Activated CD4-positive, alpha-beta memory T cell treated with anti-CD3 and anti-CD28 coated beads, Interleukin-2, amount 10 ng/mL, durations not matched to agents 7 days and 5 days (primary cell): ENCODE measurements at places on chromosomes 3 and 15.

DNA sequence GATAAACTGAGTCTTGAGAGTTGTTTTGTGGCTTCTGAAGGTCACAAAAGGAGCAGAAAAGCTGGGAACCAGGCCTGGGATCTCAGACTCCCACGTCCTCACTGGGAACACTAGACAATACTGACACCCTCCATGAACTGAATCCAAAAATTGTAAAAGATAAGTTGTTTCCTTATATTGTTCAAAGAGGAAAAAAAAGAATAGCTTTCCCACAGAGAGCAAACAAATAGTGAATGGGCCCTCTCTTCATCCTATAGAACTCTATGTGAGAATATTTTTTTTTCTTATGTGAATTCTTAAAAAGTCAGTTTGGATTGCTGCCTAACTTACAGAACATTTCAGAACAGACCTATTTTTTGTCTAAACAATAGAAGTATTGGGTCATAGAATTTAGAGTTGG is 203.5 kb downstream of the MECOM start:
- no peak overlapping the region for H3K4me3 ChIP-seq
- DNase-seq, result no peak
- no peaks in the 10 kb centered on the region for H3K27me3 ChIP-seq
- no peaks in the 10 kb centered on the region for H3K4me1 ChIP-seq

DNA sequence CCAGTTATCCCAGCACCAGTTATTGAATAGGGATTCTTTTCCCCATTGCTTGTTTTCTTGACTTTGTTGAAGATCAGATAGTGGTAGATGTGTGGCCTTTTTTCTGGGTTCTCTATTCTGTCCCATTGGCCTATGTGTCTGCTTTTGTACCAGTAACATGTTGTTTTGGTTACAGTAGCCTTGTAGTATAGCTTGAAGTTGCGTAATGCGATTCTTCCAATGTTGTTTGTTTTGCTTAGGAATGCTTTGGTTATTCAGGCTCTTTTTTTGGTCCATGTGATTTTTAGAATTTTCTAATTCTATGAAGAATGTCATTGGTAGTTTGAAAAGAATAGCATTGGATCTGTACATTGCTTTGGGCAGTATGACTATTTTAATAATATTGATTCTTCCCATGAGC is 94.3 kb upstream of the CHMP2B start:
- H3K4me1 ChIP-seq, result no peaks in the 10 kb centered on the region
- no peak overlapping the region for H3K4me3 ChIP-seq
- H3K27ac ChIP-seq, result no peak overlapping the region

DNA sequence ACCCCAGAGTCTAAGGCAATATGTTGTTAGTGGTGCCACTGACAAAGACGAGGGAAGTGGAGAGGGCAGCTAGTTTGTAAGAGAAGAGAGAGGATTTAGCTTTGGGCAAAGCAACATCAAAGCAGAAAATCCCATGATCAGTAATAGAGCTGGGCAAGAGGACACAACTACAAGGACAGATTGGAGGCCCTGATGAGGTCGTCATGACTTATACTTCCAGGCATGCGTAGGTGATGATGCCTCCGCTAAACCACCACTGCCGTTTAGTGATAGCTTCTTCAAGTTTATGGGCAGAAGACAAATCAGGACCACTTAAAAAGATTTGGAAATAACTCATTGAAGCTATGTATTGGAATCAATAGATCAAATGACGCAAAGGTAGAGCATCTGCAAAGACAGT is 2.6 kb downstream of the HRG start:
- no peaks in the 10 kb centered on the region for H3K36me3 ChIP-seq
- DNase-seq, result no peak
- no peak overlapping the region for H3K4me3 ChIP-seq

DNA sequence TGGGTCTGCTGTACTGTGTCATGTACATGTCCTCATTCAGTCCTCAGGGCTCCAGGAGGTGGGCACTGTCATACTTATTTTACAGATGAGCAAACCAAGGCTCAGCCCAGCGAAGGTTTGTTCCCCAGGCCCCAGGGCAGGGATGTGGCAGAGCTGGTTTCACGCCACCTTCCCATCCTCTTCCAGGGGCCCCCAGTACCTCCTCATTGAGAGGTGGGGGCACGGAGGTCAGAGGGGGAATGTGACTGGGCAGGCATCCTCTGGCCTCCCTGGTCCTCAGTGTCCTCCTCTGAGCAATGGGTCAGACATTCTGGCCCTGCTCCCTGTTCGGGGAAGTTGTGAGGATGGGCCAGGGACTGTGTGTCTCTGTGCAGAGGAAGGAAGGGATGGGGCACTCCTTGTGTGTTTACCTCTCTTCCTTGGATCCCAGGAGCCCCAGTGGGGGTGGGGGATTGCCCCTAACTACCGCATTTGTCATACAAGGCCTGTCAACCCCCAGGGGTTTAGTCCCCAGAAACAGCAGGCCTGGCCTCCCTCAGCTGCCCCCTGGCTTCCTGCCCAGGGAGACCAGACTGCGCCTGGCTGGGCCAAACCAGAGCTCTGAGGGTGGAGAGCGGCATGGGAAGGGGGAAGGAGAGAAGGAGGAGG is 65.9 kb upstream of the LCTL start:
- H3K4me1 ChIP-seq, result no peaks in the 10 kb centered on the region
- H3K27me3 ChIP-seq, result no peaks in the 10 kb centered on the region
- H3K4me3 ChIP-seq, result no peak overlapping the region
- H3K27ac ChIP-seq, result no peak overlapping the region

DNA sequence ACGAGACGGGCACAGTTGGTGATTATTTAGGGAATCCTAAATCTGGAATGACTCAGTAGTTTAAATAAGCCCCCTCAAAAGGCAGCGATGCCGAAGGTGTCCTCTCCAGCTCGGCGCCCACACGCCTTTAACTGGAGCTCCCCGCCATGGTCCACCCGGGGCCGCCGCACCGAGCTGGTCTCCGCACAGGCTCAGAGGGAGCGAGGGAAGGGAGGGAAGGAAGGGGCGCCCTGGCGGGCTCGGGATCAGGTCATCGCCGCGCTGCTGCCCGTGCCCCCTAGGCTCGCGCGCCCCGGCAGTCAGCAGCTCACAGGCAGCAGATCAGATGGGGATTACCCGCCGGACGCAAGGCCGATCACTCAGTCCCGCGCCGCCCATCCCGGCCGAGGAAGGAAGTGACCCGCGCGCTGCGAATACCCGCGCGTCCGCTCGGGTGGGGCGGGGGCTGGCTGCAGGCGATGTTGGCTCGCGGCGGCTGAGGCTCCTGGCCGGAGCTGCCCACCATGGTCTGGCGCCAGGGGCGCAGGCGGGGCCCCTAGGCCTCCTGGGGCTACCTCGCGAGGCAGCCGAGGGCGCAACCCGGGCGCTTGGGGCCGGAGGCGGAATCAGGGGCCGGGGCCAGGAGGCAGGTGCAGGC is 318.0 kb downstream of the FGF12 start:
- DNase-seq, result no peak
- no peaks in the 10 kb centered on the region for H3K36me3 ChIP-seq
- peaks cover 2% of the 10 kb centered on the region for H3K4me1 ChIP-seq
- H3K4me3 ChIP-seq, result no peak overlapping the region
- no peak overlapping the region for H3K27ac ChIP-seq

DNA sequence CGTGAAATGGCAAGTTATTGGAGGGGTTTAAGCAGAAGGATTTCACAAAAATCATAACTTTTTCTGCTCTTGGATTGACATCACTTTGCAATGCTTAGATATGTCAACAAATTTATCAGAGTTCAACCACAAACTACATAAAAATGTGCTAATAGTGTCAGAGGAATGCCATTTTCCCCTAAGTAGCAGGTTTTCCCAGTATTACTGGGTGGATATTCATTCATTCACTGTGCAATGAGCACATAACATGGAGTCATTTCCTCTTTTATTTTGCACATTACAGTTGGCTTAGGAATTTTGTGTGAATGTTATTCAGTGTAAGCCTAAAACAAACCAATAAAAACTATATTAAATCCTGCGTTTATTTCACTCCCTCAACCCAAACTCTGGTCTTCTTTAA is 537.3 kb upstream of the MCTP2 start:
- H3K4me3 ChIP-seq, result no peak overlapping the region
- H3K4me1 ChIP-seq, result no peaks in the 10 kb centered on the region
- H3K27me3 ChIP-seq, result no peaks in the 10 kb centered on the region
- no peak overlapping the region for H3K27ac ChIP-seq
- DNase-seq, result no peak

DNA sequence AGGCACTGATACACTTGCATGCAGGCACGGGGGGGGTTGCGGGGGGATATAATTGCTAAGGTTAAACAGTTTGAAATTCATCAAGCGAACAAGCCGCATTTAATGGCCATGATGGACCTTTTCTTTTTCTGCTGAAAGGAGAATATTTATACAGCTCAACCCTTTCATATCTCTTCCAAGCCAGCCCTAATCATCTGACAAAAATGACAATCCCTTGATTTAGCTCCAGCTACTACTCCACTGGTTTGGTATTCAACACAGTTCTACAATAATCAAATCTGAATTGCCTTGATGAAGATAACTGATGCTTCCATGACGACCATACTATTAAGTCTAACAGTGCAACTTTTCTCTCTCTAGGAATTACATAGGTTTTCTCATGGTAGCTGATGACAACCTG is 374.9 kb downstream of the PLCL2 start:
- no peaks in the 10 kb centered on the region for H3K27me3 ChIP-seq
- no peak for DNase-seq
- H3K36me3 ChIP-seq, result no peaks in the 10 kb centered on the region
- no peaks in the 10 kb centered on the region for H3K4me1 ChIP-seq
- H3K4me3 ChIP-seq, result no peak overlapping the region

- no peak overlapping the region for H3K4me3 ChIP-seq
- H3K27ac ChIP-seq, result no peak overlapping the region
- H3K27me3 ChIP-seq, result peaks cover 13% of the 10 kb centered on the region
- no peaks in the 10 kb centered on the region for H3K4me1 ChIP-seq
- no peaks in the 10 kb centered on the region for H3K36me3 ChIP-seq
Observed at GRCh38 chr15:82079736-82080135, 33.9 kb upstream of the MEX3B start.

DNA sequence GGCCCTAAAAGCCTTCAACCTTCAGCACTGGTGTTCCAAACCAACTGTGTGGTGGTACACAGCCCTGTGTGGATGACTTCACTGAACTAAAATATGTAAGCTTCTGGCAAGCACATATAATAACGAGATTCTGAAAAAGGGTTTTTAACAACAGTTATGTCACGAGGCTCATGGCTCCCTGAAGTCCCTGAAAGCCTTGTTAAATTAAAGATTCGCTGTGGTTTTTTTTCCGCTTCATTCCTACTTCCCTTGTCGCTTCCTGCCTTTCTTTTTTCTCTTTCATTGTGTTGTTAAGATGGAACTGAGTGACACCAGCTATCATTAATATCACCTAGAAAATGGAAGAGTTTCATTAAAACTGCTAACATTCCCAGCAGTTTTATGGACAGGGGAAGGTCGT is 3.5 kb downstream of the RORA start:
- H3K36me3 ChIP-seq, result no peaks in the 10 kb centered on the region
- H3K4me3 ChIP-seq, result no peak overlapping the region
- H3K4me1 ChIP-seq, result peaks cover 3% of the 10 kb centered on the region
- peaks cover 61% of the 10 kb centered on the region for H3K27me3 ChIP-seq
- no peak for DNase-seq

- H3K4me1 ChIP-seq, result peaks cover 30% of the 10 kb centered on the region
- no peak for DNase-seq
- H3K27me3 ChIP-seq, result peaks cover 15% of the 10 kb centered on the region
- no peak overlapping the region for H3K4me3 ChIP-seq
Observed at GRCh38 chr15:66716656-66717020, 14.6 kb downstream of the SMAD6 start.

- no peaks in the 10 kb centered on the region for H3K4me1 ChIP-seq
- no peak for DNase-seq
- peaks cover 14% of the 10 kb centered on the region for H3K27me3 ChIP-seq
- H3K27ac ChIP-seq, result no peak overlapping the region
Observed at GRCh38 chr3:124078953-124079911, 87.3 kb upstream of the ROPN1 start.
